ENCODE measurements at places on chromosomes 16 and 17. TPM values are rescaled to one million over a fixed set of nuclear protein-coding genes. Genes with fewer than 3 reads are reported as not detected.

DNA sequence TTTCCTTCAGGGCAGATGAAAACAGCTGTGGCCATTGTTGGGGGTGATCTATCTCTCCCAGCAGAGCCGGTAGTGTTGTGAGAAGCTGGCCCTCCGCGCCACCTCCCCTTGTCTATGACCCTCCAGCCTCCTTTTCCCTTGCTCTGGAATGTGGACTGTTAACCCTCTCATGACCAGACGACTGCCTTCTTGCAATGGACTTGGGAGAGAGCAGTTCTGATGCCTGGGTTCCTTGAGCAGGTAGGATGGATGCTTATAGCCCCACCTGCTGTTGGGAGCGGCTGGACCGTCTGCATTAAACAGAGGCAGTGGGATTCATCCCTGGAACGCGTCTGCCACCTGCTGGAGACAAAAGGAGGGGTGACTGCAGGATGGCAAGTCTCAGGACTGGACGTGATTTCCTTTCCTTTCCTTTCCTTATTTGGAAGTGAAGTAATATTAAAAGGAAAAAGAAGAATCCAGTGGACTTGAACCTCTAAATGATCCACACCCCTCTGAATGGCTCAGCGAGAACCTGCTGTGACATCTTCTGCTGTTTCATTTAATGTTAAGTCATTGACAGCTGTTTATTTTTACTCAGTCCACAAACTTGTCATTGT lies 1.8 kb upstream of the SOST start:
- H3K36me3 ChIP-seq: no peaks in the 10 kb centered on the region
- H3K4me1 ChIP-seq: peaks cover 2% of the 10 kb centered on the region
- no peak overlapping the region for H3K27ac ChIP-seq
- H3K27me3 ChIP-seq: peaks cover 41% of the 10 kb centered on the region
- H3K4me3 ChIP-seq: no peak overlapping the region

- no peak overlapping the region for H3K27ac ChIP-seq
- H3K36me3 ChIP-seq: peaks cover 69% of the 10 kb centered on the region
- H3K4me3 ChIP-seq: no peak overlapping the region
- DNase-seq: no peak
- H3K4me1 ChIP-seq: no peaks in the 10 kb centered on the region
- H3K27me3 ChIP-seq: no peaks in the 10 kb centered on the region
Measured at GRCh38 chr17:50356892-50357510, 11.1 kb downstream of the XYLT2 start.

DNA sequence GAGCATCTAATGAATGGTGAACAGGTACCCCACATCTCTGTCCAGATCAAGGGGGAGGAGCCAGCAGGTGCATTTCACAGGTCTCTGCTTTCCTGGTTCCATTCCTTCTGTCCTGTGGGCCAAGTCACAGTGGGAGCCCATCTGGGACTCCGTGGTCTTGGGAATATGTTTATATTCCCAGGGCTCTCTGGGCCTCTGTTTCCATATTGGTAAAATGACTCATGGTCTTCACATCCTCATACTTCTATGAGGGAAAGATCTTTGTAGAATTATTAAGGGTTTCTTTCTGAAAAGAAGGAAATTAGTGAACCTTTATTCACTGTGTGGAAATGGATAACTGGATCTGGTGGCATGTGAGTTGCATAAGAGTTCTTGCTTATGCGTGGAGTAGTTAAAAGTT lies 6.2 kb downstream of the MYOCD start:
- no peak overlapping the region for H3K27ac ChIP-seq
- no peaks in the 10 kb centered on the region for H3K36me3 ChIP-seq
- no peaks in the 10 kb centered on the region for H3K27me3 ChIP-seq
- H3K4me1 ChIP-seq: peaks cover 4% of the 10 kb centered on the region

DNA sequence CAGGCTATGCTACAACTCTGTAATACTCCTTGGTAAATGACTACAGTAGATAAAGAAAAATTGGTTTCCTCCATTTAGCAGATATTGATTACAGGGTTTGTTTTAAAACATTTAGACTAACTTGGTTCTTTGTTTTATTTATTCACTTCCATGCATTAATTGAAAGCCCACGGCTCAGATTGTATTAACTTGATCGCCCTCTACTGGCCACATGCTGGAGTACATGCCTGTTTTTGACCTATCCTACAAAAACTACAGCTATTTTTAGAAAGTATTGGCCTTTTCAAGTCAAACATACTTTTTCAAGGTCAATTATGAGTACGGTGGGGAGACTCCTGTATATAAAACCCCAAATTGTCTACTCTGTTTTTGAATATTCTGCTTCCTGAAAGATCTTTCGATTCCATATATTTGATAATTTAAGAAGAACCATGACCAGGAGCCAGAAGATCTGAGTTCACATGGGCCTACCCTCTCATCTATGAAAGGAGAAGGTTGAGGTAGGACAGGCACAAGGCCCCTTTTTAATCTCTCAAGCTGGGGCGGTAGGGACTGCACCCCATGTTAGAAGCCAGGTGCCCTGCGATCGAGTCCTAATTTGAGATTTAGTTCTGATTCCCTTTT lies 51.8 kb downstream of the CA10 start:
- H3K4me1 ChIP-seq: no peaks in the 10 kb centered on the region
- H3K36me3 ChIP-seq: no peaks in the 10 kb centered on the region
- no peak for DNase-seq
- H3K27me3 ChIP-seq: no peaks in the 10 kb centered on the region
- no peak overlapping the region for H3K4me3 ChIP-seq

DNA sequence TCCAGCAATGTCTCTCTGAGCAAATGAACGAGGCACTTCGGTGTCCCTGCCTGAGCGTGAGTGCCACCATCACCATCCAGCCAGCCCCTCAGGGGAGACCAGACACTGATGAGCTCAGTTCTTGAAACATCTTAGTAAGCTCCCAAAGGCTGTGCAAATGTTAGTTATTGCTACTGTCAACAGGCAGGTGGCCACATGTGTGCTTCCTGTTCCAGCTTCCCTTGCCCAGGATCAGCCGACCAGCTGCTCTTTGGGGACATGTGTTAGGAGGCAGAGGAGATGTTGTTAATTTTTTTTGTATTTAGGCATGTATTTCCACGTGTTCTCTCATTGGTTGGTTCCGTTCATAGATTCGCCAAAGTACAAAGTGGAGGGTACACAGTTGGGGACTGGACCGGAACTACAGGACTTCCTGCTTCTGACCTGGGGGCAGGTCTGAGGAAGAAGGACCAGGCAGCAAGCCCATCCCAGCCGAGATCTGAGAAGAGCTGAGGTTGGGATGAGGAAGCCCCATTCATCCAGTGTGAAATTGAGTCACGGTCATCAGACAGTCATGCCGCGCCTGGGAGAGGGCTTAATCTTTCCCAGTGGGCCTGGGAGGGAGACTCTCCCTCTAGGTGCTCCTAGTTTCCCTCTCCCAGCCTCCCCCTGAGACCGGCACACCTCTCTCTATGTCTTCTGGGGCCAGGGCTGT lies 3.8 kb downstream of the TTYH2 start:
- no peak overlapping the region for H3K4me3 ChIP-seq
- DNase-seq: no peak
- no peaks in the 10 kb centered on the region for H3K36me3 ChIP-seq

DNA sequence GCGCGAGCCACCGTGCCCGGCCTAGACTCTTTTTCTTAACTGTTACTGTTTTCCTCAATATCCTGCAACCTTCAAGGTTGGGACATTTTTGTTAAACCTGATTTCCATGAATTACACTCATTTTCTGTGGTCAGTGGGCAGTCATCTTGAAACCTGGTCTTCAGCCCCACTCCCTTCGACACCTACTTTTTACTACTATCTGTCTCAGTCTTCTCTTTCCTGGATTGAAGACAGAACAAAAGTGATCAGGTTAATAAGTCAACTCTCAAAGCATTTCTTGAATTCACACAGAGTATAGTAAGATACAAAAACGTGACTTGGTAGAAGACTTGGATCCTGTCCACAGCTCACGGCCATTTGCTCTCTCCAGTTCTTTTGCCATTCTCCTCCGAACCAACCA lies 6.1 kb downstream of the MINK1 start:
- no peaks in the 10 kb centered on the region for H3K27me3 ChIP-seq
- peaks cover 5% of the 10 kb centered on the region for H3K36me3 ChIP-seq
- H3K4me1 ChIP-seq: peaks cover 19% of the 10 kb centered on the region
- DNase-seq: no peak
- no peak overlapping the region for H3K4me3 ChIP-seq

- peak overlapping the region; percentile 96 for H3K27ac ChIP-seq
- peaks cover 2% of the 10 kb centered on the region for H3K4me1 ChIP-seq
- peak overlapping the region; percentile 68 for H3K4me3 ChIP-seq
Measured at GRCh38 chr16:27202923-27203506, 311 bp upstream of the KDM8 start.

GRCh38 chr16:28146536-28146935 lies 65.2 kb downstream of the XPO6 start:
- peaks cover 50% of the 10 kb centered on the region for H3K36me3 ChIP-seq
- H3K27me3 ChIP-seq: no peaks in the 10 kb centered on the region

DNA sequence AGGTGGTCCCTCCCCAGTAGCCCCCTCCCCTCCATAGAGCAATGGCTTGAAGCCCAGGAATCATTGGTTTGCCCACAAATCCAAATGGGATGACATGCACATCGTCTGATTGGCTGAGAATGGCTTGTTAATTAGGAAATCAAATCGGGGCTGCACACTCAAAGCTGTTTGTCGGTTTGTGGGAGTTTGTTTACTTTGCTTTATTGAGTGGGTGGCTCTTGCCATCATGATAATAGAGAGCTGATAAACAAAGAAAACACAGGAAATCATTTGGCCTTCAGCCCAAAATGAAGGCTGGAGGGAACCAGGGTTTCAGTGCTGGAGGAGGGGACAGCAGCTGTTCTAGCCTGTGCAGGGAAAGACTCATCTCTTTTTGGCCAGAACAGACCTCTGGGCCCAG lies 316.3 kb downstream of the CBLN1 start:
- peak; percentile 47 for DNase-seq
- H3K36me3 ChIP-seq: no peaks in the 10 kb centered on the region
- H3K27ac ChIP-seq: peak overlapping the region; percentile 95
- H3K4me1 ChIP-seq: peaks cover 29% of the 10 kb centered on the region
- no peaks in the 10 kb centered on the region for H3K27me3 ChIP-seq
- no peak overlapping the region for H3K4me3 ChIP-seq

DNA sequence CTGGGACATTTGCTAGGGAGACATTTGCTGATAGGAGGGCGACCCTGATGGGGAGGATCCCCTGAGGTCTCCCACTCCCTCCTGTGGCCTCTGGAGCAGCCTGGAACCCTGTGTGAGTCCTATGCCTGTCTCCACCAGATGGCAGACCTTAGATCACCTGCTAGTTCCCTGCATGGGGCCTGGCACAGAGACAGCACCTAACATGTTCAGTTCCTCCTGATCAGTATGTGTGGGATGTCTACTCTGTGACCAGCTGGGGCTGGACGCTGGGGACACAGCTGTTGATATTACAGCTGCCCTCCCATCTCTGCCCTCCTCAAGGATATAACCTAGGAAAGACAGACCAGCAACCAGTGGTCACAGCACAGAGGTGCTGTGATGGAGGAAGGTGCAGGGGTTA lies 1.1 kb upstream of the ADCY7 start:
- H3K27ac ChIP-seq: no peak overlapping the region
- H3K36me3 ChIP-seq: no peaks in the 10 kb centered on the region
- H3K4me3 ChIP-seq: no peak overlapping the region
- H3K27me3 ChIP-seq: peaks cover 6% of the 10 kb centered on the region
- peak; percentile 12 for DNase-seq

TBC1D3I gene
- not detected for total RNA-seq

HSD3B7 gene
- total RNA-seq: 9.4 TPM

TLCD2 gene
- total RNA-seq: 0.83 TPM

Data from IMR-90 (cell line).